ENCODE measurements at places on chromosomes 16 and 17. TPM values are rescaled to one million over a fixed set of nuclear protein-coding genes. Genes with fewer than 3 reads are reported as not detected.

The E4F1 gene
- total RNA-seq, result 70.0 TPM

The SOCS7 gene
- total RNA-seq, result 14.7 TPM

The GAST gene
- not detected for total RNA-seq

The ANKRD40CL gene
- total RNA-seq, result not detected

The CCL2 gene
- total RNA-seq, result 15.2 TPM

The CDH3 gene
- total RNA-seq, result 35.4 TPM

The MT4 gene
- 25.8 TPM for total RNA-seq

The KRT33B gene
- not detected for total RNA-seq

The CSH2 gene
- not detected for total RNA-seq

The GNAO1 gene
- 16.2 TPM for total RNA-seq

The CPHXL2 gene
- total RNA-seq, result not detected

The MMD gene
- 16.7 TPM for total RNA-seq

The P2RX5 gene
- total RNA-seq, result 1.7 TPM

The RGS11 gene
- 5.4 TPM for total RNA-seq

The EPN3 gene
- 21.9 TPM for total RNA-seq

- no peak for DNase-seq
Measured at GRCh38 chr16:50463581-50464324, 84.4 kb upstream of the NKD1 start.

DNA sequence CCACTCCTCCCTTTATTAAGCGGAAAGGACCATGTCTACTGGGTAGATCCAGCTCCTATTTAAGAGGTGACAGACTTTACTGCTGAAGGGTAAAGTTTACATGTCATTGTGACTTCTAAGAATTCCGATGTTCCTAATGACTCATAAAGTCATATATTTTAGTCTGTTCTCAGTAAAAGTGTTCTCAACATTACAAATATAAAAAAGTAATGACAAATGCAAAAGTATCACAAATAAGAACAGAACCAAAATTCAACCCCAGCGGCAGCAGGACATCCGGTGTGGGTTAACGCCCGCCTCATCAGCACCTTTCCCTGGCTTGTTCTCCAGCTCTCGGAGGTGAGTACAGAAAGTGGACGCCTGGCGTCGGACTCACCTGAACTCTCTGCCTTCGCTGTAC is 6.8 kb downstream of the AXIN1 start:
- DNase-seq, result no peak

DNA sequence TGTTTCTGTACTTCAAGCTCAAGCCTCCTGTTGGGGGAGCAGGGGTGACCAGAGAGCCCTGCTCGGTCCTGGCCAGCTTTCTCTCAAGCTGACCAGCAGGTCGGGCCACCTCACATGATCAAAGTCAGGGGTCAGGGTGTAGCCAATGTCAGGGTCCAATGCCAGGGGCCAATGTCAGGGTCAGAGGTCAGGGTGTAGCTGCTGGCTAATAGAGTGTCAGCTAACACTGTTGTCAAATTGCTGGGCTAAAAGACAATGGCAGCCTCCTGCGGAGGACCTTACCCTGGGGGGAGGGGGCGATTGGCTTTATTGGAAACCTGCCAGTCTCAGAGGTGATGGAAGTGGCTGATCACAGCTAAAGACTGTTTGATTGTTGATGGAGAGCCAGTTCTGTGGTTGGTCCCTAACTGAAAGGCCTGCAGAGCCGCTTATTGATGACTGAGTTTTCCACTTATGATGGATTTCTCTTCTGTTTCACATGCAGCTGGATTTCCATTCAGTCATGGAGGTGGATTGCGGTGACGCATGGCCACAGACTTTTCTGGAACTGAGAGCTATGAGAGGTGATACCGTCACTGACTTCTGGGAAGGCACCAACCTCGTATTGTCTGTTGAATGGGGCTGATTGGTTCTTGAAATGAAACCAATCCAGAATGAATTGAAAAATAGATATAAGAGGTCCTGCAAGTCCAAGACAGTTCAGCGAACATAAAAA is 97.4 kb upstream of the ZFHX3 start:
- DNase-seq, result no peak

GRCh38 chr16:14495213-14496046 is 134.6 kb downstream of the PARN start:
- no peak for DNase-seq

GRCh38 chr16:3389663-3390338 is 11.0 kb downstream of the ZSCAN32 start:
- DNase-seq, result no peak

GRCh38 chr16:27401768-27402568 is at the start of gene IL21R:
Gene IL21R (plus strand): TSS chr16:27402174. CDS start chr16:27430072, 27,898 bp downstream.
- DNase-seq, result peak; percentile 93

DNA sequence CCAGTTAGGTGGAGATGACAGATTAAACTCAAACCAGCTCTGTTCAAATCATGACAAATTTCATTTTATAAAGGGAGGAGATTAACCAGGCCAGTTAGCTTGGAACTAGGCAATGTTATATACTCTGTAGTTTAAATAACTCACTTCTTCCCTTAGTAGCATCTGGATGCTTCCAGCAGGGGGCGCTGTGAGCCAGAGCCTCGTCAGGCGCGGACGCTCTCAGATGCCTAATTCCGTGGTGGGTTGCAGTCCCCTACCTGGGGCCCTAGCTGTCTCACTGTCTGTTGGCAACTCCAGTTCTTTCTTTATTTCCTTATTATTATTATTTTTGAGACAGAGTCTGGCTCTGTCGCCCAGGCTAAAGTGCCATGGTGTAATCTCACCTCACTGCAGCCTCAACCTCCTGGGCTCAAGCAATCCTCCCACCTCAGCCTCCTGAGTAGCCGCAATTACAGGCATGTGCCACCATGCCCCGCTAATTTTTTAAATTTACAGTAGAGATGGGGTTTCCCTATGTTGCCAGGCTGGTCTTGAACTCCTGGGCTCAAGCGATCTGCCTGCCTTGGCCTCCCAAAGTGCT is 17.3 kb upstream of the WFDC1 start:
- no peak for DNase-seq

- peak; percentile 97 for DNase-seq
Measured at GRCh38 chr16:18789850-18790706, at the start of gene RPS15A. Gene RPS15A (minus strand): TSS chr16:18790334. CDS start chr16:18789113, 1,221 bp downstream.

GRCh38 chr16:29744541-29745101 is 1.2 kb downstream of the C16orf54 start:
- DNase-seq, result no peak

GRCh38 chr16:3171855-3172593 is 16.0 kb upstream of the OR1F1 start:
- no peak for DNase-seq

GRCh38 chr16:29729116-29729521 is 16.7 kb downstream of the C16orf54 start:
- no peak for DNase-seq

GRCh38 chr16:72129976-72130656 is 36.5 kb downstream of the DHX38 start:
- DNase-seq, result peak; percentile 72

- DNase-seq, result no peak
Measured at GRCh38 chr16:68764862-68765261, 27.8 kb downstream of the CDH1 start.

DNA sequence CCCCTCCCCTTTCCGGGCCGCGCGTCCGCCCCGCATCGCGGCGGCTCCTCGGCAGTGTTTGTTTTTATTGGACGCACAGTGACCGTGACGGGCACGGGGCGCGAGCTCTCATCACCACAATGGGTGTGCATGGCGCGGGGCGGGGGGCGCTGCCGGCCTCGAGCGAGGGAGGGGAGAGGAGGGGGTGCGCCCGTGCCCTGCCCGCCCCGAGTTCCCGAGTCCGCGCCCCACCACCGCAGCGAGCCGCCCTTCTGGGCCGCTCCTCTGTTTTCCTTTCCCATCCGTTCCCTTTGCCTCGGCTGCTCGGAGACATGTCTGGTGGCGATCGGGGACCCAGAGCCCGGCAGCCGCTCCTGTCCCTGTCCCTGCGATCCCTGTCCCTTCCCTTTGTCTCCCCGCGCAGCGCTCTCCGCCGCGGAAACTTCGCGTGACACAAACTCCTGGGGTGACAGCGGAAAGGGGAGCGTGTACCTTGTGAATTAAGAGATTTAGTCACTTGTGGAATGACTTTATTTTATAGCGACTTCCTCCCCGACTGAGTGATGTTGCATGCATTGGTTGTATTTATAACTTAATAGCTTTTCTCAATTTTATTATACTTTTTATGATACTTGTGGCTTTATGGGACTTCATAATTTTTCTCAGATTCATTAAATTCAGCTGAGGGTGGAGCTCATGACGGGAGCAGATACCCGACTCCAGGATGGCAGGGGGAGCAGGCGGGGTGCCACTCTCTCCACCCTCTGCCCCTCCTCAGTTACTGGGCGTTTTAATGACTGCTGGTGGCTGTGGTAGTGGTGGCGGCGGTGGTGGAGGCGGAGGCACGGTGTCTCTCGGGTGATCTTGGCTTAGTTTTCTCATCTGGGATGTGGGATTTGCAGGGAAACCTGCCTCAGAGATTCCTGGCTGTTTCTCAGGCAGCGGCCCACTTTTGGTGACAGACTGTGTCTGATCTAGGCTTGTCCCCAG is 40.8 kb downstream of the MRM1 start:
- DNase-seq, result no peak

DNA sequence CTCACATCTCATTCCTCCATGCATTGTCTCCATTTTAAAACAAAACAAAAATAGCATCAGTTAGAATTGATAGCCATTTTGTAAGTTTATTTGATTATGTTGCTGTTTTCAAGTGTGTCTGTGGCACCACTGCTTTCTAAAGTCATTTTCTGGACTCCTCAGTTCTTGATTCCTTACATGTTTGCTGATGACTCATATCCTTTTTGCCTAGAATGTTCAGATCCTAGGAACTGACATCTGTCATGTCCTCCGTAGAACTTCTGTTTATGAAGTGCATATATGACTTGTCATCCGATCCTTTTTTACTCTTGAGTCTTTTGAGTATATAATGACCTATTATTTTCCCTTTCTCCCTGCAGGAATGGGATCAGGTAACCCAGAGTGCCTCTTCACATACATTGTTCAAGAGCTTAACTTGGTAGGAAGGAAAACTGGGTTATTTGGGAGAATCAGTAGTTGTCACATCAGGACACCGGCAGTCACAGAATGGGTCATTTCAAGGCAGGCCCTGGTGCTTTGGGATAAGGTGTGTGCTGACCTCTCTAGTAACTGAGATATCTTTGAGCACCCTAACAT is 69.2 kb downstream of the MAP2K4 start:
- DNase-seq, result no peak

- no peak for DNase-seq
Measured at GRCh38 chr16:75590920-75591843, 25.0 kb downstream of the GABARAPL2 start.

- no peak for DNase-seq
Measured at GRCh38 chr16:82013139-82013538, 1.9 kb upstream of the SDR42E1 start.

DNA sequence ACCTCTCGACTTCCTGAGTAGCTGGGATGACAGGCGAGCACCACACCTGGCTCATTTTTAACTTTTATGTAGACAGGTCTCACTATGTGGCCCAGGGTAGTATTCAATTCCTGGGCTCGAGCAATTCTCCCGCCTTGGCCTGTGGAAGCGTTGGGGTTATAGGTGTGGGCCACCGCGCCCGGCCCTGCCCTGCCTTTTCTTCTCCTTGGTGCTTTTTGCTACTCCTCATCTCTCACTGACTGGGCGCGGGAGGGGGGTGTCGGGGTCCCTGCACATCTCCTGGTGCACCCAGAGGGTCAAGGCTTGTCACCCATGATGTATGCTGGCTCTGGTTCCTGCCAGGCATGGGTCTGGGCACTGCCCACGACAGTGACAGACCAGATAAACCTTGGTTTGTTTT is 2.9 kb downstream of the MCRIP2 start:
- DNase-seq, result no peak

- DNase-seq, result no peak
Measured at GRCh38 chr16:57061084-57061905, 31.1 kb upstream of the CPNE2 start.

- no peak for DNase-seq
Measured at GRCh38 chr17:64094412-64094811, 35.5 kb downstream of the ERN1 start.

- DNase-seq, result no peak
Measured at GRCh38 chr16:88355093-88355388, 27.7 kb upstream of the ZNF469 start.

DNA sequence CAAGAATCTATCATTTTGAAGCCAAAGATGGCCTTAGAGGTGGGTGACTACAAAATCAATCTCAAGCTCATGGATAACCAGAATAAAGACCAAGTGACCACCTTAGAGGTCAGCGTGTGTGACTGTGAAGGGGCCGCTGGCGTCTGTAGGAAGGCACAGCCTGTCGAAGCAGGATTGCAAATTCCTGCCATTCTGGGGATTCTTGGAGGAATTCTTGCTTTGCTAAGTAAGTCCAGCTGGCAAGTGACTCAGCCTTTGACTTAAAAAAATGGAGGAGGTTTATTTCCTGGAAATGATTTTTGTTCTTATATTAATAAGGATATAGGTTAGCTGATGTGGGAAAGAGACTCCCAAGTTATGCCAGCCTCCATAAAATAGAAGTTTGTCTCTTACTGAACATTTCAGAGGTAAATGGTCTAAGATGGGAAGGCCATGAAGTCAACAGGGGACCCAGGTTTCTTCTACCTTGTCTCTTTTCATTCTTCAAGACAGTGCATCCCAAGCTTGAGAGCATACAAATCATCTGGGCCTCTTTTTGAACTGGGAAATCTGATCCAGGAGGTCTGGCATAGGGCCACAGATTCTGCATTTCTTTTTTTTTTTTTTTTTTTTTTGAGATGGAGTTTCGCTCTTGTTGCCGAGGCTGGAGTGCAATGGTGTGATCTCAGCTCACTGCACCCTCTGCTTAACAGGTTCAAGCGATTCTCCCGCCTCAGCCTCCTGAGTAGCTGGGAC is 19.8 kb upstream of the TANGO6 start:
- no peak for DNase-seq

- no peak for DNase-seq
Measured at GRCh38 chr17:59234631-59235030, 14.3 kb downstream of the GDPD1 start.

GRCh38 chr16:85187447-85187846 is 75.2 kb upstream of the CIBAR2 start:
- no peak for DNase-seq

DNA sequence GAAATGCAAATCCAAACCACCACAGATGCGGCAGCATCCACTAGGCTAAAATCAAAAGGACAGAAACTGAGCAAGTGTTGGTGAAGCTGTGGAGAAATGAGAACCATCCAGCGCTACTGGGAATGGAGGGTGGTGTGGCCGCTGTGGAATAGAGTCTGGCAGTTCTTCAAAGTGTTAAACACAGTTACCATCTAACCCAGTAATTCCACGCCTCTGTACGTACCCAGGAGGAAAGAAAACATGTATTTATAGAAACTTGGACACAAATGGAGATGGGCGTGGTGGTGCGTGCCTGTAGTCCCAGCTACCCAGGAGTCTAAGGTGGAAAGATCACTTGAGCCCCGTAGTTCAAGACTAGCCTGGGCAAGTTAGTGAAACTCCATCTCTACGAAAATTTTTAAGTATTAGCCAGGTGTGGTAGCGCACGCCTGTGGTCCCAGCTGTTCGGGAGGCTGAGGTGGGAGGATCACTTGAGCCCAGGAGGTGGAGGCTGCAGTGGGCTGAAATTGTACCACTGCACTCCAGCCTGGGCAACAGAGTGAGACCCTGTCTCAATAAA is 11.6 kb downstream of the SLC25A10 start:
- no peak for DNase-seq

GRCh38 chr16:11546608-11547061 is 40.1 kb downstream of the LITAF start:
- DNase-seq, result no peak

GRCh38 chr17:73311428-73311780 is 397 bp downstream of the CDC42EP4 start:
- DNase-seq, result no peak
